ENCODE measurements at places on chromosomes 3 and 15.

DNA sequence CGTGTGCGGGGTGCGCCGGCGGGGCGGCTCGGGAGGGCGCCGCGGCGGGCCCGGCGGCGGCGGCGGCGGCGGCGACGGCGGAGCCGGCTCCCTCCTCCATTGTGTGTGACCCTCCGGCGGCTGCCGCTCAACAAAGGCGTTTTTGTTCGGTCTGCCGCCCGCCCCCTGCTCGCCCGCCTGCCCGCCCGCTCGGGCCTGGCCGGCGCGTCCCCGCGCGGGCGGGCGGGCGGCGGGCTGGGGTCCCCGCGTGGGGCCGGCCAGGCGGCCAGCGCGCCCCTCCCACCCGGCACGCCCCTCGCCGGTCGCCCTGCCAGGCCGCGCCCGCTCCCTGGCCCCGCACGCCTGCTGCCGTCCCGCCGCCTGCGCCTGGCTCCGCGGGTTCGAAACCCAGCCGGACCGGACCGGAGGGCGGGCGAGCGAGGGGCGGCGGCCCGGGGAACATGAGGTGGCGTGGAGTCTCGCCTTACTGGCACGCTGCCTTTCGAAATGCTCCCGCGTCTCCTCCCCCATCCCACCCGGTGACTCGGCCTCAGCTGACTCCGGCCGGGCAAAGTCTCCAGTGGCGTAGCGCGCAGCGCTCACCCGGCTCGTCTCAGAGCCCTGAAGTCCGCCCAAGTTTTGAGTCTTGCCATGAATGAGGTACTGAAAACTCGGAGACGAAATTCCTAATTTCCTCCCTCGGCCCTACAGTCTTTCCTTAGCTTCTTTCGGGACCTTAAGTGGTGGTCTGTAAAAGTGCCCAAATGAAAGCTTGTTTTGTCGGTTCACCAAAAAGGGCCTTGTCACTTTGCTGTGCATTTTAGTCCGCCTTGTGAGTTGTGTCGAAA is 588 bp downstream of the MAPK6 start:
- peak; percentile 79 for DNase-seq

GRCh38 chr15:74240002-74240568 is 4.0 kb downstream of the CCDC33 start:
- DNase-seq, result peak; percentile 91

DNA sequence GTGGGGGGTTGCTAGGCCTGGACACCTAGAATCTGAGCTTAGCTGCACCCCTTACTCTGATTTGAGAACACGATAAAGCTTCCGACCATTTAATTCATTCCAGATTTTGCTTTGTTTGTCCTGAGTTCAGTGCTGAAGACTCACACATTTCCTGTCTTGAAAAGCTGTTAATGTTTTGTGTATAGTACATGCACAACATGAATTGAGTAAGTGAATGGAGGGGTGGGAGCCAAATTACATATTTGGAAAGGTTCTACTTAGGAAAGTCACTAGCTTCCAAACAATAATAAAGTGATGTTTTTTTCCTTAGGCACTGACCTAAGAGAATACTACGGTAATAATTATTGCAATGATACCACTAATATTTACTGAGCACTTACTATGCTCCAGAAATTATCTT is 955.2 kb upstream of the NR2F2 start:
- no peak for DNase-seq

GRCh38 chr15:99993262-99993661 is 260.0 kb upstream of the LYSMD4 start:
- DNase-seq, result no peak

DNA sequence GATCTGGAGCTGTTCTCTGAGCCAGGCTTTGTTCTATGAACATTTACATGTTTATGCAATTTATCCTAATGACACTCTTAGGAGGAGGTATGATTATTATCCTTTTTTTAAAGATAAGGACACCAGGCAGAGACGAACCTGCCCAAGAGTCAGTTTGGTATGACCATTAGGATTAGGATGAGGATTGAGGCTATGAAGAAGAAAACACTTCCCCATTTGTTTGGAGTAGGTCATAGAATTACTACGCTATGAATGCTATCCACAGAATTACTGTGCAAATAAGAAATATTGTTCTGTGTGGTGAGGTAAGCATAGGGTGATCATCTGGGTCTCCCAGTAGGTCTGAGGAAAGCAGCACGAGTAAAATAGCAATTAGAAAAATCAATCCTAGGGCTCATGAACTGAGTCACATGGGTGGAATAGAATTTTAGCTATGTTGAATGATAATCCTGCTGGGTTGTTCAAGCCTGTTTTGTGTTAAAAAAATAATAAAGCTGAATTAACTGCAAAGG is 23.9 kb downstream of the EIF4E3 start:
- DNase-seq, result no peak

- DNase-seq, result peak; percentile 33
Observed at GRCh38 chr3:109081746-109082510, 36.0 kb downstream of the MORC1 start.

DNA sequence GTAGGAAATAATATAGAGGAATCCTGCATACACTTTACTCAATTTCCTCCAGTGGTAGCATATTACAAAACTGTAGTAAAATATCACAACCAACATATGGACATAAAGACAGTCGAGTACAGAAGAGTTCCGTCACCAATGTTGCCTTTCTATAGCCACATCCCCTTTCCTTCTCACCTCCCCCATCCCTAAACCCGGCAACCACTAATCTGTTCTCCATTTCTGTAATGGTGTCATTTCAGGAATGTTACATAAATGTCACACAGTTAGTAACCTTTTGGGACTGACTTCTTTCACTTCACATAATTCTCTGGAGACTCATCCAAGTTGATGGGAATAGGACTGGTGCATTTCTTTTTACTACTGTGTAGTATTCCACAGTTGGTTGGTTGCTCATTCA is 41.4 kb upstream of the ATG7 start:
- no peak for DNase-seq

DNA sequence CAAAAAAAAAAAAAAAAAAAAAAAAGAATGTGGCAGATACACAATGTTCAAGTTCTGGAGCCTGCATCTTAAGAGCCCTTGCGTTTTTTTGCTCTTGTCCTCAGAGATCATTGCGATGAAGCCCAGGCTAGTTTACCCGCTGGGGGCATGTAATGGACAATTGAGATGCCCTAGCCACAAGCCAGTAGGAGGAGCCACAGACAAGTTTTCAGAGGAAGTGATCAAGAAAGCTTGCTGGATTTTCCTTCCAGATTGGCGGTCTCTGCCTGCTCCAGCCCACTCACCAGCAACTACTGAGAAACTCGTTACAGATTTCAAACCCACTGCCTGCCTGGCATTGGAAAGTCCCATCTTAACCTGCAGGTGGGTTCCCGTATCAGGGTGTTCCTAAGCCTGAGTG is 192.1 kb upstream of the EOMES start:
- no peak for DNase-seq

Measured in ACHN (cell line).